ENCODE measurements at places on chromosomes 5 and 9.

GRCh38 chr5:61228229-61228628, 66.0 kb upstream of the SMIM15 start:
- no peak for DNase-seq

DNA sequence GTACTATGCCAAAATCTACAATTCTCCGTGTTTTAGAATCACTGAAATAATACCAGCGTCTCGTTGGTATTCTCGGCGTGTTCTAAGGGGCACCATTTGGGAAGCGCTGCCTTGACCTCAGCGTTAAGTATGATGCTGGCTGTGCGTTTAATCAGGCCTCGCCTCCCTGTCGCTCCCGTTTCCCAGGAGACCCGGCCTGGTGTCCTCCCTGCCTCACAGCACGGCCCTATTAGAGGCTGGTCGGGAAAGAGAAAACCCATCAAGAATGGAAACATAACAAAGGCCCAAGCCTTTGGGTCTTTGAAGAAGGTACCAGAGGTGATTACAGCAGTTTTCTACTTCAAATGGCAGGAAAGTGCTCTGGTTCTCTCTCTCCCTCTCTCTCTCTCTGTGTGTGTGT, 30.0 kb downstream of the GFPT2 start:
- DNase-seq = no peak

- peak; percentile 22 for DNase-seq
These were observed 30.9 kb downstream of the RHOBTB3 start for GRCh38 chr5:95761771-95762651.

GRCh38 chr5:147515269-147515668, 5.4 kb upstream of the DPYSL3 start:
- DNase-seq = no peak

DNA sequence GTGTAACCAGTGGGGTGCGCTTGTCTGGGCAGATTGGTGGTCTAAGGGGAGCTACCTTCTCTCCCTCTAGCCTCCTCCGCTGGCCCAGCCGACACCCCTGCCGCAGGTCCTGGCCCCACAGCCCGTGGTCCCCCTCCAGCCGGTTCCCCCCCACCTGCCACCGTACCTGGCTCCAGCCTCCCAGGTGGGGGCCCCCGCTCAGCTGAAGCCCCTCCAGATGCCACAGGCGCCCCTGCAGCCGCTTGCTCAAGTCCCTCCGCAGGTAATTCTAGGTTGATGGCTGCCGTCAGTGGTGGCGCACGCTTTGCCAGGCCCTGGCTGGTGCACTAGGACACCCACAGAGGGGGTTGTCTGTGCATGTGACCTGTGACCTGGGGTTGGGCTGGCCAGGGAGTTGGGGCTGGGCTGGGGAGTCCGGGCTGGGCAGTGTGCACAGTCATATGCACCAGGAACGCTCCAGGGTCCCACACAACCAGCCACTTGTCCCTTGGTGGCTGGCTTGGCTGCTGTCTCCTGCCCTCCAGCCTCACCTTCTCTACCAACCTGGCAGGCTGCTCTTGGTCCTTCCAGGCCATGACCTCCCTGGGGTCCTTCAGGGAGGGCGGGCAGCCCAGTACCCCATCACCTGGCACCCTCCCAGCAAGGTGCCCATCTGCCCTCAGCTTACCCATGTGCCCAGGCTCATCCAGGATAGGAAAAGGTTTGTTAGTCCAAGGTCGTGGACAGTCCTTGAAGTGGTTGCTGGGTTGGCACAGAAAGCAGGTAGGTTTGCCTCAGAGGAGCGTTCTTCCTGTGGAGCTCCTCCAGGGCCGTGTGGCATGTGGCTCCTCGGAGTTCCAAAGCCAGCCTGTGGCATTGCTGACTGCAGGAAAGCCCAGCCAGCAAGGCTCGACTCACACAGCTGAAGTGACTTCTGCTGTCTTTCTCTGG, 73.2 kb downstream of the WNK2 start:
- no peak for DNase-seq

DNA sequence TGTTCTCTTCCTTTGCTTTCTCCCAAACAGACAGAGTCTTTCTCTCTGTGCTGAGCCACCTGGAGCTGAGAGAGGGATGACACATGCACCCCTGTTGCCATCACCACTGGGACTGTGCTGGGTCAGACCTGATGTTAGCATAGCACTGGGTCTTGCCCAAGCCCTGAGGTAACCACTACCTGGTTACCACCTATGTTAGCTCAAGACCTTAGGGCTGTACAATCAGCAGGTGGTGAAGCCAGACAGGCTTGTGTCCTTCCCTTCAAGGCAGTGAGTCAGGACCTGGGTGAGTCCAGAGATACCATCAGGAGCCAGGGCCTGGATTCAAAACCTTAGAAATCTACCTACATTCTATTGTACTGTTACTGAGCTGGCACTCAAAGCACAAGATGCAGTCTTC, 32.1 kb downstream of the FST start:
- no peak for DNase-seq

DNA sequence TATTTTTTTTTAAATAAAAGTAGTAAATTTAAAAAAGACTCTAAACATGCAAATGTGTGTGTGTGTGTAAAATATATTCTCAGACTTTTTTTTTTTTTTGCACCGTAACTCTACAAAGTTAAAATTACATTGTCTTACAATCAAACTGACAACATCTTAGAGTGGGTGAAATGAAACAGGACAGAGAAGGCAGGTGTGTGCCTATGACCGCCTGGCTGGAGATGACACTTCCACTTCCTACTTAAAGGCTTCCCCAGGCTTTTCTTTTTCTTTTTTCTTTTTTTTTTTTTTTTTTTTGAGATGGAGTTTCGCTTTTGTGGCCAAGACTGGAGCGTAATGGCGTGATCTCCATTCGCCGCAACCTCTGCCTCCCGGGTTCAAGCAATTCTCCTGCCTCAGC, 2.7 kb upstream of the AK1 start:
- no peak for DNase-seq

GRCh38 chr5:133729800-133730199, 117.5 kb upstream of the FSTL4 start:
- no peak for DNase-seq

- peak; percentile 89 for DNase-seq
These were observed 2.3 kb downstream of the P4HA2 start for GRCh38 chr5:132225165-132226032.

DNA sequence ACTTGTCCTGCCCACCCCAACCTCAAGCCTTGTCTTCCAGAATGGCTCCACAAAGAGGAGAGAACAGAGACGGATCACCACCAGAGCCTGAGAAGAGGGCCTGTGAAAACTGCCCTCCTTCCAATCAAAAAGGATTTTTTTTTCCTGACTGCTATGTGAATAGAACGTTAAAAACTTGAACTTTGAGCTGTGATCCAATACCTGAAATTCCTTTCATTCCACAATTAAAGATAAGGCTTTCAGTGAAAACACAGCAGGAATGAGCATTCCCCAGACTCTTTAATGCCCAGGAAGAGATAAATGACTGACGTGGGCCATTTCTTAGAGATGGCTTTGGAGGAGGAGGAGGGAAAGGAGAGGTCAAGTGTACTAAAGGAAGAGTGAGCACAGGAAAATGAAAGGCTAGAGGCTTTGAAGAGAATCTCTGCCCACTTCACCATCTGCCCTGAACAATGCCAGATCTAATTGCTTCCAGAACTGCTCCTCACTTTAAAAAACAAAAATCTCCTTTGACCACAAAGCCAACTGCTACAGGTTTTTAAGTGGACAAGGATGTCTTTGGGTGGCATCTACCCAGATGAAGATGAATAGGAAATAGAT, 177.9 kb upstream of the MAP3K1 start:
- DNase-seq = peak; percentile 40

DNA sequence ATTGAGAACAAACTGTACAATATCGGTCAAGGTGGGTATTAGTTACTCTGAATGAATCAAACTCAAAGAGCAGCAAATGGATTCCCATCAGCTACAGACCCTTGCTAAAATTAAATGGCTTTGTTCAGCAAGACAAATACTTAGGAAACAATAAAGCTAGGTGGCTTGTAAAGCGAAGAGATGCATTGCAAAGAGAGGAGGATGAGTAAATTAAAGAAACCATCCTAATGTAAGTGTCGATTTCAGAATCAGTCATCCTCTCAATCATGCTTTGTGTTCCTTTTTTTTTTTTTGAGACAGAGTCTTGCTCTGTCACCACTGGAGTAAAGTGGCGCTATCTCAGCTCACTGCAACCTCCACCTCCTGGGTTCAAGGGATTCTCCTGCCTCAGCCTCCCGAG, 359.2 kb upstream of the ZNF462 start:
- no peak for DNase-seq

DNA sequence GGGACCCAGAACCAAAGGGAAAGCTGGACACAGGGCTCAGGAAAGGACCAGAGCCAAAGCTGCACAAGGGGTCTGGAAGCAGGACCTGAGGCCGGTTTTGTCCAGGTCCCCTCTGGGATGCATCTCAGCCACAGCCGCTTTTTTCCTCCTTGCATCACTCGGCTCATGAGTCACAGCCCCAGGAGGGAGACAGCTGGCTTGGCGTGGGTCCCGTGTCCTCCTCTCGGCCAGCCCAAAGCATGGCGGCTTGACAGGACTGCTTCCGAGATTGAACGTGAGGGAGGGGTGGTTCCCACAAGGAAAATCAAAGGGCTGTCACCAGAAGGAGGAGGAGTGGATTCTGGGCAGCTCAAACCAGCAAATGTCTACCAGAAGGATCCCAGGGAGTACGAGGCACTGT, 56.7 kb upstream of the CPLX2 start:
- peak; percentile 86 for DNase-seq

DNA sequence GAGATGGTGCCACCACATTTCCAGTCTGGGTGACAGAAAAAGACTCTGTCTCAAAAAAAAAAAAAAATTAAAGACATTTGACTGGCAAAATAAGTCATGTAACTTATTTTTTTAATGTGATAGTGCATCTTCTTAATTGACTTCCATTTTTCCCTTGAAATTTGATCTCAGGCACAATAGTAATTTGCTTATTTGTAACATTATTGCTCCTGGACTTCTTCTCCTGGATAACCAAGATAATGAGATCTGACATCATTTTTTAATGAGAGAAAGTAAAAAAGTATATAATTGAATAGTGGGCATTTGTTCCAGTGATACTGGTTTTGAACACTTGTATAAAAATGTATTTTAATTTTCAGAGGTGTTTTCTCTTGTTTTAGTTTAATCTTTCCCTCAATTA, 3.5 kb downstream of the ARHGEF28 start:
- no peak for DNase-seq

GRCh38 chr5:133052317-133053175, 733 bp downstream of the HSPA4 start:
- DNase-seq = peak; percentile 39

DNA sequence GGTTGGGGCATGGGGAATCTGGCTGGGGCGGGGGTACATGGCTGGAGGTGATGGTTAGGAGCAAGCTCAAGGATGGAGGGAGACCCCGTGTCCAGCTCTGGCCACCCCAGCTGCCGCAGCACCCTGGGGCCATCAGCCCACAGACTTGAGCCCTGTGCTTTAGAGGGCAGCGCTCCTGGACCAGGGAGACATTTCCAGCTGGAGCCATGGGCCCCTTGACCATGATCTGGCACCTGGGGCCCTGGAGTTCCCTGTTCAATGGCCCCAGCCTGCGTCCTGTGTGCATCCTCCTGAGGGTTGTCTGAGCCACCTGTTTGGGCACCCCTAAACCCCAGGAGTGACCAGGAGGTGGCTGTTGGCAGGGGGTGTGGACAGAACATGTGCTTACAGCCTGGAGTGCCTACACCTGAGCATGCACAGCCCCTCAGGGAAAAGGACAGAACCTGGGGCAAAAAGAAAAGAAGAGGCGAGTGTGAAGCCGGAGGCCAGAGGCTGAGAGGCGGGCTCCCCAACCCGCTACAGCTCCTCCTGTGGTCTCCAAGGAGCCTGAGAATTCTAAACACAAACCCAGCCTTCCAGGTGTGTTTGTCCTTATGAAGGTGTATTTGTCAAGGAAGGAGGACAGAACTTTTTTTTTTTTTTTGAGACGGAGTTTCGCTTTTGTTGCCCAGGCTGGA, 126.7 kb downstream of the C9orf50 start:
- DNase-seq = no peak

DNA sequence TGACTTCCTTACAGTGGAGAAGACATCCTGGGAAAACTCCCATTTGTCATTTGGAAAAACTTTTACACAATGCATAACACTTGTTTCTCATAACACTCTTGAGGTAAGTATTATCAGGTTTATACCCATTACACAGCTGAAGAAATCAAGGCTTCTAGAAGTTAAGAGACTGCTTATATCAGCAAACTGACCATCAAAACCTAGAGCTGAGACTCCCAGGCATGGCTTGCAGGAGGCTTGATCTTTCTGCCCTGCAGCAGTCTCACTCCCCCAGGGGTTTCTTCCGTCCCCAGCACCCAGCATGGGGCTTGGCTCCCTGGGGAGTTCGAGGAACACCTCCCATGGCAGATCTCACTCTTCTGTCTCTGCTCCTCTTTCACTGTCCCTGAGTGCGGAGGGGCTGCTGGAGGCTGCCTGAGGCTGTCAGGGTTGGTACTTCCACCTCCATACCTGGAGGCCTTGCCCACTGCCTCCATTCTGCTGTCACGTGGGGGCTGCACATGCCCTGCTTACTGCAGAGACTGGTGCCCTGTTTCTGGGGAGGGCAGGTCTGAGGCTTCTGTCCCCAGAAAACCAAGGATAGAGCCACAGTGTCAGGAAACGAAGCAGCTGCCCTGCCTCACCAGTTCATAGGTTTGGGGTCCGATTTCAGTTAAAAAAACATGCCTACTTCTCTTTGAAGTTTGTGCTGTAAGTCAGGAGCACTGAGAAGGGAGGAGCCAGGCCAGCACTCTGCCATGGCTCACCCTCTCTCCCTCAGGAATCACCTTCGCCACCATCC, 202.5 kb downstream of the PAX5 start:
- no peak for DNase-seq

GRCh38 chr5:4905674-4906520, 234.2 kb upstream of the ADAMTS16 start:
- DNase-seq = no peak

- DNase-seq = no peak
These were observed 2.9 kb upstream of the LPCAT1 start for GRCh38 chr5:1526681-1527131.

DNA sequence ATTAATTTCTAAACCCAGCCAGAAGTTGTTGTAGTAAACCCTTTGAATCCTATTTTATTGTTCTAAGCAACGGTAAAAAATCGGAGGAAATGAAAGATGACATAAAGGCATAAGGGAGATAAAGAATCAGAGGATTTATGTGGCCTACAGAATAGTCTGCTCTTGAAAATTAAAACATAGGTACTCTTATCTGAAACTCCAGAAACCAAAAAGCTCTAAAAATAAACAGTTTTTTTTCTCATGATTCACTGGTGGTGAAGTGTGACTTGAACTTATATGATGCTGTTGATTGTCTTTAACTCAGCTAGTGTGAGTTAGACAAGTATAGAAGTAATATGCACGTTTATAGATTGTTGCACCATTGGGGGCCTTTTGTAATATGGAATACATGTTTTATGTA, 80.3 kb downstream of the HSD17B4 start:
- DNase-seq = no peak

GRCh38 chr5:96839071-96839592, 31.4 kb upstream of the ERAP1 start:
- no peak for DNase-seq

Data from fibroblast of skin of scalp (primary cell).